ENCODE measurements at places on chromosomes 16 and 17. TPM values are rescaled to one million over a fixed set of nuclear protein-coding genes. Genes with fewer than 3 reads are reported as not detected.

DNA sequence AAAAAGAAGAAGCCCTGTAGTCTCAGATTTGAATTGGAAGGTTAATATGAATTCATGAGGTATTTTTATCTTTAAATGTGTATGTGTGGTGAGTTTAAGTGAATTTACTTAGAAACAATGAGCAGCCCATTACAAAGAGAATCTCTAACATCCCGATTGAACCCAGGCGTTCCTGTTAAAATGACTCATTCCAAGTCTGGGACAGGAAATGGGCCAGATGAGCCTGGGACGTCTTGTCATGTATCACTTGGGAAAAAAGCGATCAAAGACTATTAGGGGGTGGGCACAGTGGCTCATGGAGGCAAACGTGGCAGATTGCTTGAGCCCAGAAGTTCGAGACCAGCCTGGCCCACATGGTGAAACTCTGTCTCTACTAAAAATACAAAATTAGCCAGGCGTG is 81.6 kb downstream of the SEC14L1 start:
- DNase-seq: no peak

The KCNH4 gene
- total RNA-seq: not detected

GRCh38 chr17:44207319-44207718 is 7.6 kb upstream of the ATXN7L3 start:
- no peak for DNase-seq

GRCh38 chr16:48206594-48207242 is 37.4 kb upstream of the LONP2 start:
- peak; percentile 13 for DNase-seq

GRCh38 chr17:67265436-67266019 is 20.5 kb upstream of the HELZ start:
- no peak for DNase-seq

GRCh38 chr17:75059369-75060345 is 12.6 kb downstream of the KCTD2 start:
- DNase-seq: peak; percentile 81

The SMARCE1 gene
- 169 TPM for total RNA-seq

The RASL10B gene
- total RNA-seq: 3.6 TPM

- DNase-seq: no peak
These were observed 2.0 kb downstream of the TTYH2 start for GRCh38 chr17:74215342-74215727.

DNA sequence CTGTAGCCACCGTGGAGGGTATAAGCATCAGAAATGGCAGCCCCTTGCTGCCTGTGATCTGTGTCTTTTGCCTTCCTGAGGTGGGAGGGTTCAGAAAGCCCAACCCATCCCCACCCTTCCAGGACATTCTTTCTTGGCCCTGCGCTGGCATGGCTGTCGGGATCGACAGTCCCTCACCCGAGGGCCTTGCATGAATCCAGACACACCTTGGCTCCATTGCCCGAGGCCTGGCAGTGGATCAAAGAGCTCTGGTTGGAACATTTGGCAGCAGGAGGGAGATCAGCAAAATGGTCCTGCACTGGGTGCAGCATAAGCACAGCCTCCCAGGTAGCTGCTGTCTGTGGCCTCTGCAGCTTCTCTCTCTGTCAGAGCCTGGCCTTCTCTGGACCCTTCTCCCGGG is 246.6 kb upstream of the MAF start:
- DNase-seq: no peak

GRCh38 chr16:78879011-78879410 is 721.5 kb downstream of the MAF start:
- no peak for DNase-seq

DNA sequence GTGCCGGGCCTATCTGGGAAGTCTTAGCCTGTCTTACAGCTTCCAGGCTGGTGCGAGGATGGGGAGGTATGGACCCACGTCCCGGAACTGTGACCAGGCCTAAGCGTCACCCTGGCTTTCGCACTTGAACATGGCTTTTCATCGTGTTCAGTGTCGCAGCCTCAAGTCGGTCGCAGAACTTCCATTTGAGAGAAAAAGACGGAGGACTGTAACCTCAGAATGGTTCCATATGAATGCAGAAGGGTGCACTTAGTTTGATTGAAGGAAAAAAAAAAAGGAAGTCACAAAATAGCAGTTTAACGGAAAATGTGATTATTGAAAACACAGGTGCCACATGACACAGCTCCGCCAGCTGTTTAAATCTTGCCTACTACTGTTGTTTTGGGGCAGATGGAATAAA is 30.2 kb upstream of the JPT2 start:
- DNase-seq: no peak

The ABCC11 gene
- under 0.01 TPM for total RNA-seq

The MMP28 gene
- 0.18 TPM for total RNA-seq

The MEAK7 gene
- total RNA-seq: 27.8 TPM

DNA sequence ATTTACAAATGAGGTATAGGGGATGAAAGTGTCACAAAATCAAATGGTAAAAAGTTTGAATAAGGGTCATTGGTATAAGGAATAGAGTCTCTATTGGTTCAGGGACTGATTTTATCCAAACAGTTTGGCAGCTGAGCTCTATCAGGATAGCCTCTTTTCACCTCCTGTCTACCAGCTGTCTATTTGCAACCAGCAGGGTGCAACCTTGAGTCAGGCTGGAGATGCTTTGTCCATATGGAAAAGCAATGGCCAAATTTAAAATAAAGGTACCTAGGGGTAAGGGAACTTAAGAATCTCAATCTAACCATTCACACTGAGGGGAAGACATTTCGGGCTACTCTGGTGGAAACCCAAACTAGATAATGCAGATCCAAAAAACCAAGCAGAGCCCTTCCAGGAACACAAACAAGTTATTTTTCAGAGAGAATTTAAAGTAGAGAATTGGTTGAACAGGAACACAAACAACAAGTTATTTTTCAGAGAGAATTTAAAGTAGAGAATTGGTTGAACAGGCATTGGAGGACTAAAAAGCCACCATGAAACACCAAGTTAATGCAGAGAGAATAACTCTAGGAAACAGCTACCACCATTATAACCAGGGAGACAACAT is 12.6 kb upstream of the CA10 start:
- DNase-seq: no peak

DNA sequence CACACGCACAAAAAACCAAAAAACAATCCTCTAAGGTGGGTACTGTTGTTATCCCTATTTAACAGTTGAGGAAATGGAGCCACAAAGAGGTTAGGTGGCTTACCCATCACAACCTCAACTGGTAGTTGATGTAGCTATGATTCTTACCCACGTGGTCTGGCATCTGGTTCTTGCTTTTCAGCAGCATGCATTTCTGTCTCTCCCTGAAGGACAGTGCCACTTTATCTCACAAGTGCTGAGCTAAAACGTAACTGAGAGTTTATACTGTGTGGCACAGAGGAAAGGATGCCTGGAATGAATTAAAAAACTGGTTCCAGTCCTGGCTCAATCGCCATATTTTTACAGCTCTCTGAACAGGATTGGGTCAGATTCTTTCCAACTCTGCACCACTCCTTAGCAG is 1.9 kb upstream of the CORO6 start:
- no peak for DNase-seq

DNA sequence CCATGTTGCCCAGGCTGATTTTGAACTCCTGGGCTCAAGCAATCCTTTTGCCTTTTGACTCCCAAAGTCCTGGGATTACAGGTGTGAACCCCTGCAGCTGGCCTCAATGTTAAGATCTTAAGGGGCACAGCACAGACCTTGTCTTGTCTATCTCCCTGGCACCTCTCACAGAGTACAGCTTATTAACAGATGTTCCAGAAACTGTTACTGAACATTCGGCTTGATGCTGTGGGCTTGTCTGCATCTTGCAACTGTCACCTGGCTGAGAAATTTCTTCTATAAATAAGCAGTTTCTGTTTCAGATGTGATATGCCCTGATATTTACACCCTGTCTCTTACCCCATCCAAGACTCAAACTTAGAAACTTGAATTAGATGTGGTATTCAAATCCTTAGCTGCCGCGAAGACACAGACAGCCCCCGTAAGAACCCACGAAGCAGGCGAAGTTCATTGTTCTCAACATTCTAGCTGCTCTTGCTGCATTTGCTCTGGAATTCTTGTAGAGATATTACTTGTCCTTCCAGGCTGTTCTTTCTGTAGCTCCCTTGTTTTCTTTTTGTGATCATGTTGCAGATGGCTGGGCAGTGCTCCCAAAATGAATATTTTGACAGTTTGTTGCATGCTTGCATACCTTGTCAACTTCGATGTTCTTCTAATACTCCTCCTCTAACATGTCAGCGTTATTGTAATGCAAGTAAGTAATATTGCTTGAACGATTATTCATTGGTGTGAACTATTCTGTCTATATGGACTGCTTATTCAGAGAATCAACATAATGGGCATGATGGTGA is at the start of gene TNFRSF17:
Gene TNFRSF17 (plus strand): TSS at position 450 of the 791 bp plus-strand sequence. CDS start 115 bp downstream, at position 565.
- peak; percentile 37 for DNase-seq

GRCh38 chr17:12048843-12049473 is 28.3 kb downstream of the MAP2K4 start:
- DNase-seq: no peak

DNA sequence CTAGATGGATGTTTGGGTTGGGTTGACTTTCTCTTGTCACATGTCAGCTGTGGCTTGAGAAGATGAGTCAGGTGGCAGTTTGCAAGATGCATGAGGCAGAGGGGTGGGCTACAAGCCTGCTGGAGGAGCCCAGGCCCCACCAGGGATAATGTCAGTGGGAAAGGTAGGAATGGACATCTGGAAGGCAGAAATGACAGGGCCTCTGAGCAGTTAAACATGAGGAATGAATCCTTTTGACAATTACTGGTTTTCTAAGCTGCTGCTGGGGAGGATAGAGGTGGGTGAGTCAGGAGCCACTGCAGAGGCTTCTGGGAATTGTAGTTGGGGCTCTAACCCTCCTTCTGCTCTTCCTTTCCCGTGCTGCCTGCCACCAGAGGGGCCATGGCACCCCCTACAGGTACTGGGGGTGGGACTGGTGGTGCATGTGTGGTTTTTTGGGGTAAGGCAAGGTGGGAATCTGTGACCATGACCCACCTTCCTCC is 15.7 kb downstream of the SLC52A1 start:
- peak; percentile 12 for DNase-seq

- peak; percentile 18 for DNase-seq
These were observed at the start of gene IKZF3 for GRCh38 chr17:39863918-39864746. Gene IKZF3, minus strand, starts transcription at chr17:39864312. Its CDS starts 186 bp downstream, at chr17:39864126.

DNA sequence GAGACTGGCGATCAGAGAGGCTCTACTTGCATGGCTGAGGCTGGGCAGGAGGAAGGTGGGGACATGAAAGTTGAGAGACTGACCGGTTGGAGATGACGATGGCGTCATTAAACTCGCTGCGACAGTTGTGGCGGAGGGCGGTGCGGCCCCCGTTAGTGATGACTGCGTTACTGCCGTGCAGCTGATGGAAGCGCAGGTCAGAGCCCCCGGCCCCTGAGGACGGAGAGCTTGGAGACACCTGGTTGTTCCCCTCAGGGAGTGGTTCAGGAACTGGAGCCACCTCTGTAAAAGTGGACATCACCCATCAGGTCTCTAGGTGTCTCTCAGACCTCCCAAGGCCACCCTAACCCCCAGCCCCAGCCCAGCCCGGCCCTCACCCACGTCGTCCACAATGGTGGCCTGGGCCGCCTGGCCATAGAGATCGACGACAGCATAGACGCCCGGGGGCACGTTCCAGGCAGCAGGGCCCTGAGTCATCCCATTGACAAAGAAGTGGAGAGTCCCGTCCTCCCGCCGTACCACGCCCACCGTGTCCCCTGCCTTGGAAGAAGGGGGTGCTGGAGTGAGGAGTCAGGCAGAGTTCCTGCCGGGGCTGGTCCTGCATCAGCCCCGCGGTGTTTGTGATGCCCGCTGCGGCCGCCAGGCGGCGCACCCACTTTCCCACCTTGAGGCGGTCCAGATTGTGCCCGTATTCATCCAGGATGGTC is 5.3 kb downstream of the NEURL4 start:
- peak; percentile 17 for DNase-seq

DNA sequence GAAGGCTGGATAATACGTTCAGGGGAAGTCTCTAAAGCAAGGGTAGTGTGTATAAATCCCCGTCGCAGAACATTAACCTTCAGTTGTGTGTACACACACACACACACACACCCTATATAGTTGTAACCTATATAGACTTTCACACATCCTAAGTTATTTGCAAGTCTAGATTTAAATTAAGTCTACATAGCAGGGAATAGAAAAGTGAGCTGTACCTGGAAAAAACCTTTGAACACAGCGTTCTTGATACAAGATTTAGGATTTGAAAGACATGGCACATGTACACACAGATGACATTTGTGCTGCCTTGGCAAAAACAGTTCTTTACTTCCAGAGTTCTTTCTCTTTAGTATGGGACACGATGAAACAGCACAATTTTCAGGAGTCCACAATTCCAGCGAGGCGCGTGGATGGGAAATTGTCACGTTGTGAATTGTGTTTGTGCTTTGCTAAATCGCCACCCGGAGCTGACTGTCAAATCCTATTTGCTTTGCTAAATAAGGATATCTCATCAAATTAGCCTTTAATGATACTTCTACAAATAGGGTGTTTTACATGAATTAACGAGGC is 233.9 kb downstream of the MRTFB start:
- DNase-seq: no peak

GRCh38 chr16:28261942-28262341 is 30.4 kb upstream of the SBK1 start:
- DNase-seq: no peak

GRCh38 chr16:65010125-65010524 is 111.7 kb downstream of the CDH11 start:
- DNase-seq: no peak

DNA sequence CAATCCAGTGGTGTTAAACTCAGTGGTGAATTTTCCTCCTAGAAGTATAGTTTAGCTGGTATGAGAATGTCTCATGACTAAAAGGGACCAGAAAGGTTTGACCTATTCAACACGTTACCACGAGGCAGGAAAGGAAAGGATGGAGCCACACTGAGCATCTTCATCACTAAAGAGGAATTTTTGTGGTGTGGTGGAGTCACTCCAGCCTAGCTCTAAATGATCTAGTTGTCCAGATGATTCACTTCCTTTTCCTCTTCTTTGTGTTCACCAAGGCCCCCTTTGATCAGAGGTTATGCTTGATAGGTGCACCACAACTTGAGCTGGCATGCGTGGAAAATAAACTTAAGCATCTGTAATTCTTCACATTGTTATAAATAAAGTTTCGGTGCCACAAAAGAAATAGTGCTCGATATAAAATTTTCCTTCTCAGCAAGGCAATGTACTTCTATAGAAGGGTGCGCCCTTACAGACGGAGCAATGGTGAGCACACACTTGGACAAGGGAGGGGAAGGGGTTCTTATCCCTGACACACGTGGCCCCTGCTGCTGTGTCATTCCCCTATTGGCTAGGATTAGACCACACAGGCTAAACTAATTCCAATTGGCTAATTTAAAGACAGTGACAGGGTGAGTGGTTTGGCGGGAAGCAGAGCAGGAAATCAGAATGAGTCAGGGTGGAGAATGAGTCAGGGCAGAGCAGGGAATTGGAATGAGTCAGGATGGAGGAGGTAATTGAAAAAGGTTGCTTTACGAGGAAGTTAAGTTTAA is 254.6 kb downstream of the HS3ST3A1 start:
- peak; percentile 98 for DNase-seq

The FAM171A2 gene
- total RNA-seq: 3.2 TPM

DNA sequence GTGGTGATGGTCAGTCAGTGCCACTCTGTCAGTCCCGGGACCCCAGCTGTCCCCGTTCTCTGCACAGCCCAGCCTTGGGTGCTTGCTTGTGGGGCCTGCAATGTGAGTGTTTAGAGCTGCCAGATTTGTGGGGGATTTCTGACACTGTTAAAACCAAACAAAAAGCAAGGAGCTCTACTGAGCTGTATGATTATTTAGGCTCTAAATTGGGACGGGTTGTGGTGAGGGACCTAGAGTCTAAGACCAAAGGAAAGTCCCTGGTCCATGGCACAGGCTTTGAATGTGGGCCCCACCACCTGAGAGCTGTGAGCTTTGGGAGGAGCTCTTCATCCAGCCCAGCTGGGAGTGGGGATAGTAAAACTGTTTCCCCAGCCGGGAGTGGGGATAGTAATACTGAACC is 63.3 kb downstream of the KSR1 start:
- no peak for DNase-seq

The NOG gene
- total RNA-seq: 11.7 TPM
